ENCODE measurements at places on chromosomes 5 and 9. TPM values are rescaled to one million over a fixed set of nuclear protein-coding genes. Genes with fewer than 3 reads are reported as not detected.
A peak's percentile ranks its signal among the peaks of the same experiment; 100 is the strongest.

- H3K4me3 ChIP-seq = no peak overlapping the region
- H3K27ac ChIP-seq = no peak overlapping the region
- H3K4me1 ChIP-seq = no peaks in the 10 kb centered on the region
- no peaks in the 10 kb centered on the region for H3K27me3 ChIP-seq
These were observed 687.0 kb downstream of the CETN3 start for GRCh38 chr5:89722538-89722937.

DNA sequence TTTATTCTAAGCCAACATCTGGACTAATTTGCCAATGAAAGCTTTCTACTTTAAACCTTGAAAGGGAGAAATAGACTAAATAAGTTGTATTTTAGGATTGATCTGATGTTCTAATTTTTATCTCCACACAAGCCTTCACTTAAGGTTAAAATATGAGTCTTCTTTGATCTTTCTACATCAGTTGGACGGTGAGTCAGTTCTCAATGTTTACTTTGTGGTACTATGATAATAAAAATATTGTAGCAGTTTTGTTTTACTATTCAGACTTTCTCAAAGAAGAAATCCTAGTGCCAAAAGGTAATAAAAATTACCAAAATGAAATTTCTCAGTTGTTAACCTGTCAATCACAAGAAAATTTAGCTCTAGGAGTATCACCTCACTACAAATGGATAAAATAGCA lies 203.5 kb upstream of the RGMB start:
- no peak for DNase-seq
- no peaks in the 10 kb centered on the region for H3K27me3 ChIP-seq
- no peak overlapping the region for H3K27ac ChIP-seq
- no peak overlapping the region for H3K4me3 ChIP-seq
- H3K4me1 ChIP-seq = no peaks in the 10 kb centered on the region
- no peaks in the 10 kb centered on the region for H3K36me3 ChIP-seq

DNA sequence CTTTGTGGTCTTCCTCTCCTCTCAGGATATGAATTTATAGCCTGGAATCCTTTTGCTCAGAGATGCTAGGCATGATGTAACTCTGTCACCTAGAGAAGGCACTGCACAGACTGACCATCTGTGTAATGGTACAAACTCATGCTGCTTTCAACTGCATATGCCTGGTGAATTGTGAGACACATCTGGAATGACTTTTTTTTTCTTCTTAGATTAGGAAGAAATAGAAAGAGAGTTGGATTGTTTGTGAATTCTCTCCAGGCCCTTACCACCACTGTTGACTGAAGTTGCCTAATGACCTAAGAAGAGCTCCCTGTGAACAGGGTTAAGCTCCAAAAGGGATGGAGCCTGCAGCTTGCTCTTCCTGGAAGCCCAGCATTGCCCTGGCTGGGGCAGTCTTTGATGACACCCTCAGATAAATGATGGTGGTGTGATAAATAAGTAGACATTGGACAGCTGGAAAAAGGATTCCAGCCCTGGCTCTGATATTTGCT lies 47.8 kb upstream of the TRIM32 start:
- DNase-seq = no peak
- no peaks in the 10 kb centered on the region for H3K4me1 ChIP-seq
- H3K27ac ChIP-seq = no peak overlapping the region

- no peaks in the 10 kb centered on the region for H3K4me1 ChIP-seq
- H3K36me3 ChIP-seq = no peaks in the 10 kb centered on the region
- DNase-seq = no peak
- no peaks in the 10 kb centered on the region for H3K27me3 ChIP-seq
These were observed 21.3 kb downstream of the KCTD16 start for GRCh38 chr5:144191998-144192397.

GRCh38 chr5:113250341-113250953 lies 184.3 kb downstream of the TSSK1B start:
- no peak overlapping the region for H3K4me3 ChIP-seq
- DNase-seq = no peak
- peaks cover 12% of the 10 kb centered on the region for H3K4me1 ChIP-seq
- no peak overlapping the region for H3K27ac ChIP-seq

DNA sequence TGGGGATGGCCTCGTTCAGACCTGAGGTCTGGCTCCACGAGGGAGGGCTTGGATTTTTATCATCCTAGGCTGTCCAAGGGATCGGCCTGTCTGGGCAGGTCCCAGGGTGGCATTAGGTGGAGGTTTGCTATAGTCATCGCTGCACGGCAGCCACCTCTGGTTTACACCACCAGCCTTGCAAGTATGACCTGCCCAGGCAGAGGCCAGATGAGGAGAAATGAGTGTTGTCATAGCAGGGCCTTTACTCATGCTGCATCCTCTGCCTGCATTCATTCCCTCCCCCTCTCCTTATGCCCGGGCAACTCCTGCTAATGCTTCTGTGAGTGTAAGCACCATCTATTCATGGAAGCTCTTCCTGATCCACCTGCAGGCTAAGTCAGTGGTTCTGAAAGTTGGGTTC lies 15.3 kb upstream of the NDST1 start:
- H3K4me1 ChIP-seq = peaks cover 17% of the 10 kb centered on the region
- peaks cover 2% of the 10 kb centered on the region for H3K36me3 ChIP-seq
- H3K4me3 ChIP-seq = no peak overlapping the region
- H3K27me3 ChIP-seq = no peaks in the 10 kb centered on the region
- no peak for DNase-seq

DNA sequence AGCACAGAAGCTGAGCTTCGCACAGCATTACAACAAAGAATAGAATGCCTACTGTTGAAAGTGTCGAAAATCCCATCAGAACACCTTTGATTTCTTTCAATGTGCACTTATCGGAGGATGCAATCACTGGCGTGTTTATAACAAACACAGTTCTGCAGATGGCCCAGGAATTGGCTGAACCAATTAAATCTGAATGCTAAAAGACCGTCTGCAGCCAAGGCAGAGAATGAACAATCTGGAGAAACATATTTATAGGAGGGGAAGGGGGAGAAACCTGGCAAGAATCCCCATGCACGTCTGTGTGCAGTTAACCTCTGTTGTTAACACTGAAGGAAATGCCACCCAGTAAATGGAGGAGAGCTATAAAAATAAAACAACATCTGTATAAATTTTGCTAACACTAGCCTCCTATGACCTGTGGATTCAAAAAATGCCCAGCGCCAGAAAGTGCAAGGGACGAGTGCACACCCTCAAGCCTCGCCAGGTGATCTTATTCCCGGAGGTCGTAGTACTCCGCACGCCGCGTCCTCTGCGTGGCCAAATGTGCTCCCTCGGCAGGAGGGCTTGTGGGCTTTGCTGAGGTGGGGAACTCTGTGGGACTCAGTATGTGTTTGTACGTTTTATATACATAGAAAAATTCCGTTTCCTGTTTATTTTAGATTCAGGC lies 56.8 kb downstream of the PTCH1 start:
- H3K4me1 ChIP-seq = peaks cover 6% of the 10 kb centered on the region
- DNase-seq = no peak

- peaks cover 39% of the 10 kb centered on the region for H3K36me3 ChIP-seq
- no peak overlapping the region for H3K27ac ChIP-seq
- DNase-seq = no peak
- no peaks in the 10 kb centered on the region for H3K27me3 ChIP-seq
- no peaks in the 10 kb centered on the region for H3K4me1 ChIP-seq
These were observed 59.5 kb downstream of the ERMP1 start for GRCh38 chr9:5773324-5773999.

GRCh38 chr9:88980740-88981203 lies 10.5 kb upstream of the S1PR3 start:
- H3K36me3 ChIP-seq = peaks cover 5% of the 10 kb centered on the region
- H3K4me1 ChIP-seq = no peaks in the 10 kb centered on the region
- H3K27me3 ChIP-seq = no peaks in the 10 kb centered on the region
- no peak for DNase-seq
- no peak overlapping the region for H3K27ac ChIP-seq
- H3K4me3 ChIP-seq = no peak overlapping the region

DNA sequence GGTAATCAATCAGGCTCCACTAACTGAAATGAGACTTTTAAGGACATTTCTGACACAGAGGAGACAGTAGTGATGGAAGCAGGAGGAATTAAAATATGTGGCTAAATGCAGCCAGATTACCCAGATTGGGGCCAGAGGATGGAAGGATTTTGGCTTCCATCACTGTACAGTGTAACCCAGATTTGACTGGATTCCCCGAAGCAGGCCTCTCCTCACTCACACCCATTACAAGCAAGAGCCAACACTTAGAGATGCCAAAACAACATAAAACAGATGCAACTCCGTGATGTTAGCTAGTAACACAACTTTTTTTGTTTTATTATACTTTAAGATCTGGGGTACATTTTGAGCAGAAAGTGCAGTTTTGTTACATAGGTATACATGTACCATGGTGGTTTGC lies 17.6 kb downstream of the TEK start:
- H3K4me3 ChIP-seq = no peak overlapping the region
- H3K27me3 ChIP-seq = no peaks in the 10 kb centered on the region
- H3K27ac ChIP-seq = no peak overlapping the region

DNA sequence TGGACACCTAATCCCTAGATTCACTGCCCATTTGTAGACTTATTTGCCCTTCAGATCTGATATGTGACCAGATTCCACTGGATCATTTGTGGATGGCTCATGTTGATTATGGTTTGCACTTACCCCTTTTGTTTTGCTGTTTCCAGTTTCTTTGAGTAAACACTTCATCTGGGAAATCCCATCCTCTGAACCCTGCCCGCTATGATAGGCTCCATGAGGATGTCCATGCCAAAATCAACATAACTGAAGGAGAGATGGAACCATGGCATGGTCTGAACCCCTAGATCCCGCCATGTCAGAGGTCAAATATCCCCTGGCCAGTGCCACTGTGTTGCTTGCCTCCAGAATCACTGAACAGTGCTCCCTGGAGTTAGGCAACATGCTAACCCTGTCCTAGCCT lies 11.7 kb upstream of the FEM1C start:
- no peak for DNase-seq
- H3K27ac ChIP-seq = no peak overlapping the region
- H3K27me3 ChIP-seq = no peaks in the 10 kb centered on the region
- H3K36me3 ChIP-seq = no peaks in the 10 kb centered on the region
- no peak overlapping the region for H3K4me3 ChIP-seq
- H3K4me1 ChIP-seq = peaks cover 6% of the 10 kb centered on the region

GRCh38 chr5:854966-855743 lies 4.4 kb upstream of the ZDHHC11 start:
- DNase-seq = no peak
- no peaks in the 10 kb centered on the region for H3K4me1 ChIP-seq

DNA sequence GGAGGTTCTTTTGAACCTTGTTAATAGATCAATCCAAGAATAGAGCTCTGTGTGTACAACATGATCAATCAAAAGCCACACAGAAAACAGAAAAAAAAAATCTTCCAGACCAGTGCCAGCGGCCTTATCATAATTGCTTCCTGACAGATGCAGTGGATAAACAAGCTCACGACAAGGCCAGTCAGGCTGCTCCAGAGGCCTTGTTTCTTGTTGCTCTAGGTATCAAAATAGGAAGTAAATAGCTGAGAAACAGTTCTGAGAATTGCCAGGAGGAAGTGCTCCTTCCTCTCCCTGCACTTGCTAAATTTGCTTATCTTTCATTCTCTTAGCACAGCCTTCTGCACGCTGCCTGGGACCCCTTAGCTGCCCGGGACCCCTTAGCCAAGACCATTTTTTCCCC lies 199.0 kb upstream of the TARS1 start:
- no peaks in the 10 kb centered on the region for H3K36me3 ChIP-seq
- H3K4me1 ChIP-seq = no peaks in the 10 kb centered on the region
- no peak overlapping the region for H3K4me3 ChIP-seq
- no peaks in the 10 kb centered on the region for H3K27me3 ChIP-seq

DNA sequence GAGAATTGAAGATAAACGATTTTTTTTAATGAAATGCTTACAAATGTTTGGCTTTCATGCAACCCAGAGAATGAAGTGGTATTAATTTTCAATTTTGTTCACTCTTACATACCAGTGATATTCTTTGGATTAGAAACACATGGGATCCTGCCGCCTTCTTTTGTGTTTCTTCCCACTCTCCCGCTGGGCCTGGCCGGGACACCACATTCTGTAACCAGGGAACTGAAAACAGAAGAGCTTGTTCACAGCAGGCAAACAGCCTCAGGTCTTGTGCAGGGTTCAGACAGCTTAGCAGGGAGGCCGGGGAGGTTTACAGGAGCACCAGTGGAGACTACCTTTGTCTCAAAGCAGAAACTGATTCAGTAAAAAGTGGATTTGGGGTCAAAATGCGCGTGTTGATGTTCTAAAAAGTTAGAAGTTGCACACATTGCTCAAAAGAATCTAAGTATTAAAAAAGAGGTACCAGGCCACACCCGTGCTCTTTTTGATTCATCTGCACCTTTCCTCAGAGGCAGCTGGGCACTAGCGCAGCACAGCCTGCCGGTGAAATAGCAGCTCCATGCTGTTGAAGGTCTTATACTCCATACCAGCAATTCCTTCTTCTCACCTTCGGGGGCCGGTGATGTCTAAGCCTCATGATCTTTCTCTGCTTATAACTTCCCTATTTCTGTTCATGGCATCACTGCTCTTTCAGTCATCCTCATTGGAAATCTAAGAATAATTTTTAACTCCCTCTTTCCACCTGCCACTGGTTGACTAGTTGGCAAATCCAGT lies 67.1 kb downstream of the GRAMD2B start:
- no peak overlapping the region for H3K27ac ChIP-seq
- peaks cover 49% of the 10 kb centered on the region for H3K36me3 ChIP-seq
- peak overlapping the region; percentile 30 for H3K4me3 ChIP-seq
- H3K27me3 ChIP-seq = no peaks in the 10 kb centered on the region

- 0 out of 2 replicates have a peak, but pooled peaks cover 3% of the 10 kb centered on the region for H3K36me3 ChIP-seq
- no peaks in the 10 kb centered on the region for H3K4me1 ChIP-seq
- H3K27me3 ChIP-seq = no peaks in the 10 kb centered on the region
- peak; percentile 67 for DNase-seq
- H3K4me3 ChIP-seq = no peak overlapping the region
- no peak overlapping the region for H3K27ac ChIP-seq
These were observed 57.5 kb downstream of the DAB2IP start for GRCh38 chr9:121708768-121709488.

DNA sequence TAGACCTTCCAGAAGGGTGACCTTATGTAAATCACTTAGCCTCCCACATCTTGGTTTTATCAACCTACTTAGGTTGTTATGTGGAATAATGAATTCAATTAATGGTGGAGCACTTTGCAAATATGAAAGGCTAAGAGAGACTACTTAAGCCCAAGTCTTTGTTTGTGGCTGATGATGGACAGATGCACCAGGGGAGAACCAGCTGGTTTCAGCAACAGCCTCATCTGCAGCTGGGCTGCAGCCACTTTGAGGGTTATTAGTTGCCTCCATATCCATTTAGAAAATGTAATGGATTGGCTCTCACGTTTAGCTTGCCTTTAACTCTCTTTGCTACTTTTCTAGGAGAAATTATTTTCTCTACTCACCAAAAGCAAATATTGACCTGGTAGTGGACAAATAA lies 146.6 kb downstream of the ESM1 start:
- H3K4me3 ChIP-seq = no peak overlapping the region
- DNase-seq = no peak
- no peaks in the 10 kb centered on the region for H3K27me3 ChIP-seq
- 0 out of 2 replicates have a peak, but pooled peaks cover 3% of the 10 kb centered on the region for H3K4me1 ChIP-seq
- no peaks in the 10 kb centered on the region for H3K36me3 ChIP-seq

GRCh38 chr5:128084228-128085167 lies 932 bp downstream of the SLC12A2 start:
- H3K4me3 ChIP-seq = peak overlapping the region; percentile 95
- H3K36me3 ChIP-seq = no peaks in the 10 kb centered on the region
- H3K27me3 ChIP-seq = peaks cover 3% of the 10 kb centered on the region

- H3K27ac ChIP-seq = no peak overlapping the region
- DNase-seq = peak; percentile 50
- no peaks in the 10 kb centered on the region for H3K36me3 ChIP-seq
- peaks cover 13% of the 10 kb centered on the region for H3K4me1 ChIP-seq
These were observed 2.3 kb downstream of the HAPLN1 start for GRCh38 chr5:83718195-83718825.

HSPB3 gene
- not detected for total RNA-seq

MARCOL gene
- not detected for total RNA-seq

CWC27 gene
- 41.9 TPM for total RNA-seq

FBP2 gene
- total RNA-seq = not detected

PLAC8L1 gene
- total RNA-seq = 0.64 TPM

PTGDS gene
- total RNA-seq = 4.8 TPM

Data from H9 (cell line).